ENCODE measurements at places on chromosomes 6 and 20. TPM values are rescaled to one million over a fixed set of nuclear protein-coding genes. Genes with fewer than 3 reads are reported as not detected.

NAA20 gene
- total RNA-seq = 27.5 TPM

CYP24A1 gene
- 0.27 TPM for total RNA-seq

CST4 gene
- not detected for total RNA-seq

APCDD1L gene
- total RNA-seq = under 0.01 TPM

SLC44A4 gene
- 0.81 TPM for total RNA-seq

PTCRA gene
- total RNA-seq = under 0.01 TPM

IL17F gene
- not detected for total RNA-seq

MYT1 gene
- 0.27 TPM for total RNA-seq

ZFP57 gene
- total RNA-seq = 1.9 TPM

KCNK16 gene
- not detected for total RNA-seq

CTCFL gene
- total RNA-seq = not detected
